ENCODE measurements at places on chromosomes 13 and 19.

DNA sequence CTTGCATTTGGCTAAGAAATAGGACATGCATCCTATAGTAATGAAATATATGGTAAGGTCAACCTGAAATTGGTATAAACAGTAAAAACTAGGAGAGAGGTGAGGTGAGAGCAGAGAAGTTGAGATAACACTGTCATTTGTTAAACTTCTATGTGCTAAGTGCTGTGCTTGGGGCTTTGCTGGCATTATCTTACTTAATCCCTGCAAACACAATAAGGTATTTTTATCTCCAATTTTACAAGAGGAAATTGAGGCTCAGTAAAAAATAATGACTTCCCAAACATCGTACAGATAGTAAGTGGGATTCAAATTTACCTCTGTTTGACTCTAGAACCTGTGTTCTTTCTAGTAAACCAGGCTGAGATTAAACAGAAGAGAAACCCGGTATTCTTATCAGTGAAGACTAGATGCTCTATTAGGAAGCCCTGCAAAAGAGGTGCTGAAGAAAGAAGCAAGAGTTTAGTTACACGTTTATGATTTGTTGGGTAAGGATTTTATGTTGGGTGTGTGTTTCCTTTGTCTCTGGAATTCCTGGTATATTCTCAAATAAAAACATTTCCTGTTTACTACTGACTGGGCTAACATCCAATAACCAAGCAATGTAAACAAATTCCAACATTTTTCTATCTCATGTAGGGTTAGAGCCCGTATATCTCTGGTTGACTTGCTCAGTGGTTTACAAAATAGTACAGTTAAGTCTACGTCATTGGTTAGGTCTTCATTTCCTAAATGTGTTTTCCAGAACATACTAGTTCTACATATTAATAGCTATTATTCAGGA is 137.3 kb upstream of the FNDC3A start:
- DNase-seq: no peak

GRCh38 chr13:41026788-41027187 is 7.7 kb upstream of the ELF1 start:
- no peak for DNase-seq

DNA sequence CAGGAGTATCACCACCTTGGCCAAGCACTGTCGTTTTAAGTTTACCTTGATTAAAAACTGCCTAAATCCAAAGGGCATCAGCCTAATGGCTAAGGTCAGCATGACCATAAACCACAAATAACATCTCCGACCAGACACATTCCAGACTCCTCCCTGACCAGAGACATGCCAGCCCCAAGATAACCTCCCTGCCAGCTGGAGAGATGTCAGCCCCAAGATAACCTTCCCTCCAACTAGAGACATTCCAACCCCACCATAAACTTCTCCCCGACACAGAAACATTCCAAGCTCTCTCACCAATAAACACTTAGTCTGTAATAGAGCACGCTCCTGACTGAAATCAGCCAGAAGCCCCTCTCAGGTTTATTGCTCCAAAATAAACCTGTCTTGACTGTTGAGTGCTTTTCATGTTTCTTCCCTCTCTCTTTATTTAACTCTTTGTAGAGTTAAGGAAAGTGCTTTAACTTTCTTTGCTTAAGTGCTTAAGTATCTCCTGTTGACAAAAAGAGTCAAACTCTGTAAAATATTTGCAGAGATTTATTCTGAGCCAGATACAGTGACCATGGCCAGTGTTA is 36.5 kb downstream of the WDR87 start:
- DNase-seq: no peak

DNA sequence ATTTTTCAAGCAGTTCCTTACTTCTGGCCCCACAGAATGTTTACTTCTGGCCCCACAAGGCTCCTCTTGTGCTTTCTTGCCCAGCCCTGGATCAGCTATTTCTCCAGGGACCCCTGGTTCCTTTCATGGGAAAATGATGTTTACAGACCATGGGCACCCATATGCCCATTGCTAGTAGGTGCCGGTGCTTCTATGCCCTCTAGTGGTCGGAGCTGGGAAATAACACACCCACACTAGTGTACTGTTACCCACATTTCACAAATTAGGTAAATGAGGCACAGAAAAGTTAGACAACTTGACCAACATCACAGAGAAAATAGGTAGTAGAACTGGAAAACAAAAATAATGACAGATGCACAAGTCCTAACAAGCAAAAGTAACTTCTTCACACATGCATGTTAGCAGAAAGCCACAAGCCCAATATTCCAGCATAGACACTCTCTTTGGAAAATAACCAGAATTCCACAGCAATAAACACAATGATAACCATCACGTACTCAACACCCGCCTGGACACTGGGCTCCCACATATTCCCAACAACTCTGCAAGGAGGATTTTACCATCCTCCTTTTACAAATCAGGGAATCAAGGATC is 1.3 kb upstream of the CEACAM6 start:
- DNase-seq: no peak

DNA sequence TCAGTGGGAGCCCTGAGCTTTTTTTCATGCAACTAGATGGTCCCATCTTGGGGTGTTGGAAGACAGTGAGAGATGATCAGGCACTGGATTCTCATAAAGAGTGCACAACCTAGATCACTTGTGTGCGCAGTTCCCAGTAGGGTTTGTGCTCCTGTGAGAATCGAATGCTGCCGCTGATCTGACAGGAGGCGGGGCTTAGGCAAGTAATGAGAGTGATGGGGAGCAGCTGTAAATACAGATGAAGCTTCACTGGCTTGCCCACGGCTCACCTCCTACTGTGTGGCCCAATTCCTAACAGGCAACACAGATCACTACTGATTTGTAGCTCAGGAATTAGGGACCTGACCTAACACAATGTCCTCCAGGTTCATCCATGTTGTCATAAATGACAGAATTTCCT is 43.6 kb upstream of the UBAC2 start:
- no peak for DNase-seq

DNA sequence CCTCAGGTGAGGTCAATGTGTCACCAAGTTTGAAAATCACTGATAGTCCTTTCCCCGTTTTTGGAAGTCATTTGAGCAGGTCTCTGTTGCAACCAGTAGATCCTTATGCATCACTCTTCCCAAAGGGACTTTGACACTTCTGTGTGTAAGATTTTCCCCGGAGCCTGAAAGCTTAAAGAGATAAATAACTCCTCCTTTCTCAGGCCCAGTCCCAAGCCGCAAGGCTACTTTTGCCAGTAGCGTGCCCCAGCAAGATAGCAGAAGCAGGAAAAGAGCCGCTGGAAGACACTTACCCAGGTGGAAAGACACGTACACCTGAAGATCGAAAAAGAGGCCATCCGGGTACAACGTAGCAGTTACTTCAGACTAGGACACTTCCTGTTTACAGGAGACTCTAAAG is 106.9 kb downstream of the CYSLTR2 start:
- no peak for DNase-seq

- DNase-seq: no peak
Measured at GRCh38 chr13:112968380-112968909, 569 bp upstream of the MCF2L start.

- no peak for DNase-seq
Measured at GRCh38 chr13:90950160-90950559, 397.3 kb upstream of the MIR17HG start.

DNA sequence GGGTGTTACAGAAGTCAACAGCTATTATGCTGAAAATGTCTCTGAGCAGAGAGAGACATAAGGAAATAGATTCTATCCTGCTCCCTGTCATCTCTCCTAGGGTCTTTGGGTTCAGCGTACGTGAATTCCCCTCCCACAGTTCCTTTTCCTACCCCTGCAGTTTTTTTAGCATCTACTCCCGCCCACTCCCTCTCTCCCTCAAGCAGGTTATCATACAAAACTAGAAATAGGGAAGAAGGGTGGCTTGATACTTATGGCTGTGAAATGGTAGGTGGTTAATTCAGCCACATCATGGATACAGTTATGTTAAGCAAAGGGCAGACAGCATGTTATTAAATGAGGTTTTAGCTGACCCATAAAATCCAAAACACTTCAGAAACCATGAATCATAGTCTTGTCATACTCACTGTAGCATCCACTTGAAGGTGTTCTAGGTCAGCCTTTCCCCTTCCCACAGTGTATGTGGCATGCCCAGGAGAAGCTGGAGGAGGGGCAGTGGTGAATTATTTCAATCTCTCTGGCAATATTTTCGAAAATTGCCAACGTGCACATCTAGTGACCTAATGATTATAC is 236.8 kb upstream of the SERP2 start:
- no peak for DNase-seq

All from uterus (tissue), 4 donors.